ENCODE measurements at places on chromosomes 1 and 21.

- DNase-seq = no peak
Observed at GRCh38 chr21:22355949-22356348, 1357.7 kb downstream of the NCAM2 start.

DNA sequence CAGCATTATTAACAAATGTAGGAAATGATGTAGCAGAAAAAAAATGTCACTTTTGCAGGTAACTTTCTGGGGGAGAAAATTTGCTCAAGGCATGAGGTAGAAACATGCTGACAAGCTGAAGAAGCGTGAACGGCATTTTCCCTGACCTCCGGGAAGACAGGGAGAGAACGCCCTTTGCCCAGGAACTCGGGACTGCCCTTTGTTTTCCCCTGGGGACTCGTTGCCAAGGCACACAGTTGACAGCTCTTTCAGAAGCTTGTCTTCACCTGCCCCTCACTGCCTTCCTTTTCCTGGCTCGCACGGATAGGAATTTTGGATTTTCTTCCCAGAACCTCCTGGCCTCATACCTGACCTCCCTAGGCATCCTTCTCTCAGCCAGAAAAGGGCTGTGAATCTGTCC lies 52.7 kb upstream of the COA6 start:
- DNase-seq = no peak

DNA sequence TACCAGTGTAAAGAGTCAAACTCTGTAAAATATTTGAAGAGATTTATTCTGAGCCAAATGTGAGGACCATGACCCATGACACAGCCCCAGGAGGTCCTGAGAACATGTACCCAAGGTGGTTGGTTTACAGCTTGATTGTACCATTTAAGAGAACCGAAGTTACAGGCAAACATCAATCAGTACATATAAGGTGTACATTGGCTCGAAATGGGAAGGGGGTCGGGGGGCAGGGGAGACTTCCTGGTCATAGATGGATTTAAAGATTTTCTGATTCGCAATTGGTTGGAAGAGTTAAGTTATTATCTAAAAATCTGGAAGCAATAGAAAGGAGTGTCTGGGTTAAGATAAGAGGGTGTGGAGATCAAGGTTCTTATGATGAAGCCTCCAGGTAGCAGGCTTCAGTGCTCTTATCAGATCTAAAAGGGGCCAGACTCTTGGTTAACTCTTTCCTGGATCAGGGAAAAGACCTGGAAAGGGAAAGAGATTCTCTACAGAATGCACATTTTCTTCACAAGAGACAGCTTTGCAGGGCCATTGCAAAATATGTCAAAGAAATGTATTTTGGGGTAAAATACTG lies 47.5 kb upstream of the NTPCR start:
- no peak for DNase-seq

DNA sequence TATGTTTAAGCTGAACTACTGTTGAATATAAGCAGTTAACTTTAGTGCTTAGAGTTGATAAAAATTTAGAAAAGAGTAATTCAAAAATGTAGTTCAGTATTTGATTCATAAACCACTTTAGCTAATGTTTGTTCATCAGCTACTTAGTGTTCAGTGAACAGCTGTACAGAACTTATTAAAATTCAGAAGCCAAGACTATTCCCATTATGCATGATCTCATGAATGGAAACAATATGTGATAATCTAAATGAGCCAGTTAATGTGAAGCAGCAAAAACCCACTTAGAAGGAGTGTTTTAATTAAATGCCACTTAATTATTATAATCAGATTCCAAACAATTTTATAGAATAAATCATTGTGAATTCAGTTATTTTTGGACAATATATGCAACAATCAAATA lies 92.9 kb upstream of the NEGR1 start:
- no peak for DNase-seq

DNA sequence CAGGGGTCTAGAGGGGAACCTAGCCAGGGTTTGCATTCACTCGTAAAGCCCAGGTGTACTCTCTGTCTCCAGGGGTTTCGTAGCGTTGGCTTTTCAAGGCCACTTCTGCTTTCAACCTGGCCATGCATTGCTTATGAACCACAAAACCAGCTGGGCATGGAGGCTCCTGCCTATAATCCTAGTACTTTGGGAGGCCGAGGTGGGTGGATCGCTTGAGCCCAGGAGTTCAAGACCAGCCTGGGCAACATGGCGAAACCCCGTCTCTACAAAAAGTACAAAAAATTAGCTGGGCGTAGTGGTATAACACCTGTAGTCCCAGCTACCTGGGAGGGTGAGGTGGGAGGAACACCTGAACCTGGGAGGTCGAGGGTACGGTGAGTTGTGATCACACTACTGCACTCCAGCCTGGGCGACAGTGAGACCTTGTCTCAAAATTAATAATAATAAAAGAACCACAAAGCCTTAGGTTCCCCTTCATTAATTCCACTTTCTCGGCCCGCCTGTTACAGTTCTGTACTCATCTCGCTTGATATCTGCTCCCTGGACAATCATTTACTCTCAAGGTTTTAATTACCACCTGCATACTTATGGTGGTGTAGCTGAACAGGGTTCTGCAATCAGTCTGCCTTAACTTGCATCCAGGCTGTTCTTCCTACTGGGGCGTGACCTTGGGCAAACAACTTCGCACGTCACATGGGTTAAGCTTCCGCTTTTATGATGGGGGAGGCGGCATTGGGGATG lies 6.1 kb downstream of the SLC16A4 start:
- DNase-seq = no peak

DNA sequence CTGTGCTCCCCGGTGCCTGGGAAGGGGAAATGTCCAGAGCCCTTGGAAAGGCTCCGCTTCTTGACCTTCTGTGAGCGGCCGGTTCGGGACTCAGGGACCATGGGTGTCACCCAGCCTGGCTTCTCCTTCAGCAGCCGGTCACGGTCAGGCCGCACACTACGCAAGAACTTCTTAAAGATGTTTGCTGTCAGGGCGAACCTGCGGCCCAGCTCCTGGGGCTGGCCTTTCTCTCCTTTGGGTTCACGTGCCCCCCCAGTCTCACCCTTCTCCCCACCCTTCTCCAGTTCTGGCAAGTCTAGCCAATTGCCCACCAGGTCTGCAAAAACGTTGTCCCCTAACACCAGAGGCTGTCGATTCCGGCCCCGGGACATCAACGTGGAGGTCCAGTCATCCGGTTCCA lies 12.1 kb downstream of the INKA2 start:
- no peak for DNase-seq

- no peak for DNase-seq
Observed at GRCh38 chr1:36625253-36625934, 142.7 kb upstream of the CSF3R start.

Data from RWPE2 (cell line).